ENCODE measurements at places on chromosomes 6 and 20.
A peak's percentile ranks its signal among the peaks of the same experiment; 100 is the strongest.

DNA sequence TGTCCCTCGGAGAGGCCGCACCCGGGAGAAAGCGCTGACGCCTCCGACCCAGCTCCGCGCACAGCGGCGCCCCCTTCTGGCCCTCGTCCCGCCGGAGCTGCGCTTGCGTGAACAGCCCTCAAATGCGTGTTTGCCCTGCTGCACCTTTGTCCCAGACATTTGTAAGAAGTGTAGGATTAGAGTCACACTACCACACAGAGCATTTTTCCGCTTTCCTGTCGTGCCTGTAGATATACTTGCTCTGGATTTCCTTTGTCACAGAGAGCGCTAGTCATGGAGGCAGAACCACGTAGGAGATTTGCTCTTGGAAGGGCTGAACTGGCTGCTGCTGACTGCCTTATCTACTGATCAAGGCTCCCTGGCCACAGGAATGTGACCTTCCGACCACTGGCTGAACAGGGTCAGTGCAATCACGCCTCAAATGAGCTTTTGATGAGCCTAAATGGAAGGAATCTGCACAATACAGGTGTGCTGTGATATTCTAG is 62.3 kb downstream of the PAX1 start:
- peak; percentile 17 for DNase-seq

DNA sequence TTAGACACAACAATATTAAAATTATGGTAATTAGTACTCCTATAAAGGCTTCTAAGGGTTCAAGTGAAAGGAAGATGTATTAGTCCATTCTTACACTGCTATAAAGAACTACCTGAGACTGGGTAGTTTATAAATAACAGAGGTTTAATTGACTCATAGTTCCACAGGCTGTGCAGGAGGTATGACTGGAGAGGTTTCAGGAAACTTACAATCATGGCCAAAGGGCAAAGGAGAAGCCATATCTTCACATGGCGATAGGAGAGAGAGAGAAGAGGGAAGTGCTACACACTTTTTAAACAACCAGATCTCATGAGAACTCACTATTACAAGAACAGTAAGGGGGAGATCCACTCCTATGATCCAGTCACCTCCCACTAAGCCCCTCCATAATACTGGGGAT is 52.9 kb downstream of the TINAG start:
- DNase-seq, result no peak

DNA sequence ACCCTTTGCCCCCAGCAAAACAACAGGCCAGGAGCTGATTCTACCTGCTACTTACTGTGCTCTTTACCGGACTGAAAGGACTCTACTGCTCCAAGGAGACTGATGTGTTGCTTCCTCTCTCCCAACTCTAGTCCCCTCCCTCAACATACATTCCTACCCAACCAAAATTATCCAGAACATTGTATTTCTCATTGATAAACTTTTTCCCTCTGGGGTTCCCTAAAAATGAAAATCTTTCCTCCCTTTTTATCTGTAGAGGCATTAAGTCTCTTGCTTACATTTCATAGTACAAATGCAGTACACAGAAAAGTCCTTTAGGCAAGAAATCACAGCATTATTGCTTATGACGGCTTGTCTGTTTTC is 940 bp upstream of the HS3ST5 start:
- no peak for DNase-seq

GRCh38 chr6:155313602-155314091 is 637 bp downstream of the TFB1M start:
- no peak for DNase-seq

DNA sequence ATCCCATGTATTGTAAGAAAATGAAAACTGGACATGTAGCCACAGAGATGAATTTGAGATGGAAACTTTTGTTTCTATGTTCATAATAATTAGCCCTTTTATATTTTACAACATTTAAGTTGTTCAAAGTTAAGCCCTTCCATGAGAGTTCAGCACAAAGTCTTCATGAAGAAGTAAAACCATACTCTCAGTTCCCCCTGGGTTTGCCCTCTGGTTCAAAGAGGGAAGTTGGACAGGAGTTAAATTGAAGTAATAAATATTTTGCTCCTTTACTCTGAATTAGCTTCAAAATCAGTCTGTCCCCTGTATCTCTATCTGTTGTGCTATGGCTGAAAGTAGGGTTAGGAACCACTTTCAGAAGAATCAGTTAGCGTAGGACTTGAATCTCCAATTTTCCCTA is 31.1 kb downstream of the PHACTR2 start:
- no peak for DNase-seq

- no peak for DNase-seq
Observed at GRCh38 chr20:31517373-31517772, 3.1 kb downstream of the HM13 start.

DNA sequence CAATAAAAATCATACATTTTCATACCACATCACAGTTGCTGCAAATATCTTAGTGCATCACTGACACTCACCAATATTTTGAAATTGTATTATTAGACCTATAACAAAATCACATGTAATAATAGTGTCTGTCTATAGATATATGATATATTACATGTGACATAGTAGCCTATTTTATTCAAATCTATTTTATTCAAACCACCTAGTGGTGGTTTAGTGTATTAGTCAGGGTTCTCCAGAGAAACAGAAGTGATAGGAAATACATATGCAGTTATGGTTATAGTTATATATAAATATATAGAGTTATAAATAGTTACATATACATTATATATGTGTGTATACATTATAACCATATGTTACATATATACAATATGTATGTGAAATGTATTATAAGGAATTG is 366.5 kb upstream of the ARID1B start:
- no peak for DNase-seq
